ENCODE measurements at places on chromosomes 16 and 17.

GRCh38 chr16:59950431-59950830, 1216.3 kb upstream of the GOT2 start:
- DNase-seq = no peak

DNA sequence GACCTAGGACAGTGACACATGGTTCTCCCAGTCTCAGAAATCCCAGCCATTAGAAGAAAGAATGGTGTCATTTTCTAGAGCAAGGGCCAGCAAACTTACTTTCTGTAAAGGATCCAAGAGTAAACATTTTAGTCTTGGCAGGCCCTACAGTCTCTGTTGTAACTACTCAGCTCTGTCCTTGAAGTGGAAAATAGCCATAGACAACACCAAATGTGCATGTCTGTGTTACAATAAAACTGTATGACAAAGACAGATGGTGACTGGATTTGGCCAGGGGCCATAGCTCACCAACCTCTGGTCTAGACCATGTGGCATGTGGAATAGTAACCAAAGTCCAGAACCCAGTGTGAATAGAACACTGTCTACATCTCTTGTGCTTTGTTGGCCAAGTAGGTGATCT, 286.5 kb downstream of the HS3ST4 start:
- DNase-seq = no peak

DNA sequence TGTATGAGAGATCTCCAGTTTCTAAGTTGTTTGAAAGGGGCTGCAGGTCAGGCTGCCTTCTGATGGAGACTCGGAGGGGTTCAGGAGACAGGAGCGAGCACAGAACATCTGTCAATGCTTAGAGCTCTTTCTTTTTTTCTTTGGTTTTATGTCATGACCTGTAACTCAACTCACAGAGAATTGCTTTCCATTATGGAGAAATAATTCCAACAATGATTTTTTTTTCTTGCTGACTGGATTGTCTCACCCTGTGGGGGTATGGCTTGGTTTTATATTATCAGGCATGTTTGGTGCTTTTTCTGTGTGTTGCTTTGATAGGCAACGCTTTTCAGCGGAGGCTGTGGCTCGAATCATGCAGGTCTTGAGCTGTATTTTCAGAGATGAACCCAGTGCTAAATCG, 10.7 kb upstream of the KCNJ2 start:
- DNase-seq = no peak

GRCh38 chr16:57600048-57600835, 28.2 kb upstream of the ADGRG1 start:
- DNase-seq = no peak

DNA sequence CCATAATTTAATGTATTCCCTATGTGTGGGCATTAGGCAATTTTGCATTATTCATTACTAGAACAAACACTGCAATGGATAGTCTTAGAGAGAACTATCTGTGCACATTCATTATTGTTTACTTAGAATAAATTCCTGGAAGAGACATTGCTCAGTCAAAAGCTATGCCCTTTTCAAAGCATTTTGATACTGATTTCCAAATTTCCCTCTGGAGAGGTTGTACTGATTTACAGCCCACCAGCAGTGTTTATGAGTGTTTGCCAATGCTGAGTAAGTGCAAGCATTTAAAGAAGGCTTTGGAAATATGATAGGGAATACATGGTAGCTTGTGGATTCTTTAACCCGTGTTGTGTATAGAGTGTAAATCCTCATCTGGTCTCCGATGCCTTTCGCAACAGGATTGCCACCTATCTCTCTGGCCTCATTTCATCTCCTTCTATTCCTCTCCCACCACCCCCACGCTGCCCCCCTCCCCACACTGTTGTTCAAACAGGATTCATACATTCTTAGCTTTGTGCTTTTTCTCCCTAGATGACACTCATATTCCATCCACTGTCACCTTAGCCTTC, 33.4 kb upstream of the MMD start:
- DNase-seq = no peak

DNA sequence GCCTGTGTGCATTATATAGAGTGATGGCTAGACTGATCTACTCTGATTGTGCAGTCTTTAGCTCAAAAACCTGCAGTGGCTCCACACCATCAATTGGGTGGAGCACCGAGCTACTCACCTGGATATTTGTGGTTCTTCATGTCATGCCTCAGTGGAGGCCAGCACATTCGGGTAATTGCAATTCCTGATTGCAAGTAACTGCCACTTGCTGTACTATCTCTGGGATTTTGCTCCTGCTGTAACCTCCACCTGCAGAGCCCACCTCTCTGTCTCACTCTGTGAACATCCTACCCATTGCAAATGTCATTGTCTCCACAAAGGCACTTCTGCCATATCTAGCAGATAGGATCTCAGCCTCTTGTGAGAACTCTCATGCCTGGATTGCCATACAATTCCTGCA, 1.7 kb upstream of the CCL1 start:
- DNase-seq = no peak

- DNase-seq = no peak
Observed at GRCh38 chr17:42122371-42123303, at the start of gene HSPB9. TSS of gene HSPB9 (plus strand) at chr17:42122804. CDS start at chr17:42122851, 47 bp downstream.

DNA sequence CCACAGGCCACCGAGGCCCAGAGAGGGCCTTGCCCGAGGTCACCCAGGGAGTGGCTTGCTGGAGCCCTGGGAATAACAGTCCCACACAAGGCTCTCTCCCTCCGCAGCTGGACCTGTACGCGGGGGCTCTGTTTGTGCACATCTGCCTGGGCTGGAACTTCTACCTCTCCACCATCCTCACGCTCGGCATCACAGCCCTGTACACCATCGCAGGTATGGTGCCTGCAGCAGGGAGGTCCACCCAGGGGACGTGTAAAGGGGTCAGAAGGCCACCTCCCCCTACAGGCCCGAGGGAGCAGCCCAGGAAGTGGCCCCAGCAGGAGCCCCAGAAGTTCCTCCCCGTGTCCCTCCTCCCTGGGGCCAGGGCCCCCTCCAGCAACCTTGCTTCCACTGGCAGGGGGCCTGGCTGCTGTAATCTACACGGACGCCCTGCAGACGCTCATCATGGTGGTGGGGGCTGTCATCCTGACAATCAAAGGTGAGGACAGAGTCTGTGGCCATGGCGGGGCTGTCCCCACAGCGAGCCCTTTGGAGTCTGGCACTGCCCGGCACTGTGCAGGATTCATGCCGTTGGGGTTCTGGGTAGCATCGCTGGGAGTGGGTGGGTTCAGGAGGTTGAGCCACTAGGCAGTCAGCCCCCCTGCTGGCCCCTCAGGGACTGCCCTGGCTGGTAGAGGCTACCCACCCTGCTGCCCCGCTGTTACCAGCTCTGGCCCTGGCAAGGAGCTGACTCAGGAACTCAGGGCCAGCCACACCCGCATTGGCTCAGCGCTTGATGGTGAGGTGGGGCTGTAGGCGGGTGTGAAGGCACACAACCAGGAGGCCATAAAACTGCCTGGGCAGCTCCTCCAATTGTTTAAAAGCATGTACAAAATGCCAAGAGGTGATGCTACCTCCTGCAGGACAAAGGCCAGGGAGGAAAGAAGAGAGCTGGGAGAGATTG, 17.3 kb downstream of the SLC5A10 start:
- DNase-seq = no peak

DNA sequence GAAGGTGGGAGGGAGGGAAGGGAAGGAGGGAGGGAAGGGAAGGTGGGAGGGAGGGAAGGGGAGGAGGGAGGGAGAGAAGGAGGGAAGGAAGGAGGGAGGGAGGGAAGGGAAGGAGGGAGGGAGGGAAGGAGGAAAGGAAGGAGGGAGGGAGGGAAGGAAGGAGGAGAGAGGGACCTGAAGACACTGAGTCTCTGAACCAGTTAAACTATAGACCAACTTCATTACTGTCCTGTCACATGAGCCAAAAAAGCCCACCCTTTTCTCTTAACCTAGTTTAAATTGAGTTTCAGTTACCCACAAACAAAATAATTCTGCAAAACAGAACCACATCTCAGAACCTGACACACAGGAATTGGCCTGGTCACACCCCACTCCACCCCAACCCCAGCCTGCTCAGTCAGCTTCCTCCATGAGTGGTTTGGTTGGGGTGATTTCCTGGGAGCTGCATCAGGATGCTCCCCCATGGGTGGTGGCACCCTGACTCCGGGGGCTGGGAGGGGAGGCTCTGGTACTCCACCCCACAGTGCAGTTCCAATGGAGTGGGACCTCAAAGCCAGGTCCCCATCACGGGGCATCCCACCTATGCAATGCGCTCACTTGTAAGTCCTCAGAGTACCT, 4.7 kb upstream of the PRR29 start:
- DNase-seq = no peak

DNA sequence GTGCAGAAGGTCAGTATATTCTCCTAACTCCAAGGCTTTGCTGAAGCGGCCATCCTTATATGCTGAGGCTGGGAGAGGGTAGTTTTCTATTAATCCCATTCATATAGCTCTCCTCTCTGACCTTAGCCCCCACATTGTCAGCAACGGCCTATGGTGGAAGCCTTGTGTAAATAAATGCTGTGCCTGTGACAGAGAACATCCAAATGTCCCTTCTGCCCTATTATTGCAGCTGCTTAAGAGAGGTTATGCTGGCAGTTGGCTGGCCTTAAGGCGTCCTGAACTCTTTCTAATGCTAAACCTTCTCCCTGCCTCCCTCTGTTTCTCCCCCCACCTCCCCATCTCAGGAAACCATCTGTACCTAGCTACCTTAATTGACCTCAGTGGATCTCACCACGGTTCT, 53.6 kb downstream of the ARHGAP44 start:
- DNase-seq = no peak

GRCh38 chr17:43601280-43602039, 55.3 kb upstream of the ETV4 start:
- no peak for DNase-seq

GRCh38 chr16:48067388-48067787, 88.4 kb downstream of the ABCC12 start:
- DNase-seq = no peak

- DNase-seq = no peak
Observed at GRCh38 chr16:4852221-4852872, 5.1 kb downstream of the UBN1 start.

DNA sequence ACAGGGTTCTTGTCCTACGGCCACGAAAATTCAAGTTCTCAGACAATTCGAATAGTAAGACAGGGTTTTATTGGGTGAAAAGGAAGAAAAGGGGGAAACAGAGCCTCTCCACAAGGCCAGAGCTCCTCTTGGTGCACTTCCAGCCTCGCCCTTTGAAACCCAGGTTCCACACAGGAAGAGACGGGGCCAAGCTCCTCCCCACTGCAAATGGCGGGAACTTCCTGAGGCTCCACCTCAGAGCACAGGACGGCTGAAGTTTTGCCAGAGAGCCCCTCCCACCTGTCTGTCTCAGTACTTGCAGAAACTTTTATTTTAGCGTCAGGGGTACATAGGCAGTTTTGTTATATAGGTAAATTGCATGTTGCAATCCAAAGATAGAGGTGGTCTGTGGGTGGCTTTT, 165.7 kb upstream of the CDH8 start:
- DNase-seq = no peak

GRCh38 chr17:69093279-69093789, 32.6 kb upstream of the ABCA9 start:
- DNase-seq = no peak

DNA sequence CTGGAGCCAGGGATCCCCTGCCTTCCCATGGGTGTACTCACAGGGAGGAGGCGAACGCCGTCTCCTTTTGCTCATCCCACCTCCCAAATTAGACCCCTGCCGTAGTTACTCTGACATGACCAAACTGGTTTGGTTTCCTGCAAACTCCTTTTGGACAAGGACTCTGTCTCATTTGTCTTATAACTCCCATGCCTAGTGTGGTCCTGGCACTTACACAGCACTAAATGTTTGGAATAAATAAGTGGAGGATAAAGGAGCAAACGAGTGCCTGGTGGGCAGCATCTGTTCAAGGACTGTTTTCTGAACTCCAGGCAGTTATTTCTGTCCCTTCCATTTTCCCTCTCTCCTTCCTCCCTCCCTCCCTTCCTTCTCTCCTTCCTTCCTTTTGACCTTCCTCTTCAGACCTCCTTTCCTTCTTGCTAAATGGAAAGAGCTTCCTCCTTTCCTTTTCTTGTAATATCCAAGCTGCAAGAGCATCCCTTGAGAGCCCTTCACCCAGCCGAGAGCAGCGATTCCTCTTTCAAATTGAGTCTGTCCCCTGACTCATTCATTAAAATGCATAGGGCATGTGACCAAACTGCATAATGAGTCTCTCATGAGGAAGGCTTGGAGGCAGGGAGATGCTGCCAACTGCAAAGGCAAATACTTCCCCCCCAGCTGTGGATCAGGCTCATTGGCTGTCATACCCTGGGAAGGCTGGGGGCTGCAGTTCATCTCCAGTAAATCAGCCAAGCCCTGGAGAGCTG, 36.8 kb downstream of the CHD9 start:
- peak; percentile 79 for DNase-seq

- no peak for DNase-seq
Observed at GRCh38 chr17:42422958-42423712, at the start of gene CAVIN1. TSS of gene CAVIN1 (minus strand) at chr17:42423256. CDS start at chr17:42423097, 159 bp downstream.

- DNase-seq = no peak
Observed at GRCh38 chr17:39365242-39365641, 36.2 kb downstream of the FBXL20 start.

DNA sequence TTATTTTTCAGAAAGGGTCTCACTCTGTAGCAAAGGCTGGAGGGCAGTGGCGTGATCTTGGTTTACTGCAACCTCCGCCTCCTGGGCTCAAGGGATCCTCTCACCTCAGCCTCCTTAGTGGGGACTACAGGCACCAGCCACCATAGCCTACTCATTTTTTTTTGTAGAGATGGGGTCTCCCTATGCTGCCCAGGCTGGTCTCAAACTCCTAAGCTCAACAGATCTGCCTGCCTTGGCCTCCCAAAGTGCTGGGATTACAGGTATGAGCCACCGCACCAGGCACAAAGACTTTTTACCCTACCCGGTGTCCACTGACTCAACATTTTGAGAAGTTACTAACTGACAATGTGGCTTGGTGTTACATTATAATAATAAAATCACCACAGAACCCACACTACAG, 7.2 kb downstream of the GRB2 start:
- no peak for DNase-seq

DNA sequence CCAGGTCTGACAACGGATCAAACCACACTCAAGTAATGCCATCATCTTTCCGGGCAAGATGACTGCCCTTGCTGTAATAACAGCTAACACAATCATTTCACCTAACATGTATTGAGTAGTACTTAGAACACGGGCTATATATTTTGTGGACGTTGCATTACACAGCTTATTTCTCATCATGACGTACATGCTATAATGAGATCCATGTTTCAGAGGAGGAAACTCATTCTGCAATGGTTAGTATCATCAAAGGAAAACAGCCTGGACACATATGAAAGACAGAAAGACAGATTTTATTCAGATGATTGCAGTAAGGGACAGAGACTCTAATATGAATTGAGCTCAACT, 446.7 kb downstream of the HS3ST3B1 start:
- DNase-seq = no peak

GRCh38 chr16:1989209-1990100, at the start of gene SYNGR3:
TSS of gene SYNGR3 (plus strand) at chr16:1989970. CDS start at chr16:1990103, 133 bp downstream.
- DNase-seq = peak; percentile 64

All from NCI-H345 (cell line).